ENCODE measurements at places on chromosomes 11 and 22.

GRCh38 chr11:34770111-34770510 is 146.1 kb downstream of the APIP start:
- DNase-seq = no peak

DNA sequence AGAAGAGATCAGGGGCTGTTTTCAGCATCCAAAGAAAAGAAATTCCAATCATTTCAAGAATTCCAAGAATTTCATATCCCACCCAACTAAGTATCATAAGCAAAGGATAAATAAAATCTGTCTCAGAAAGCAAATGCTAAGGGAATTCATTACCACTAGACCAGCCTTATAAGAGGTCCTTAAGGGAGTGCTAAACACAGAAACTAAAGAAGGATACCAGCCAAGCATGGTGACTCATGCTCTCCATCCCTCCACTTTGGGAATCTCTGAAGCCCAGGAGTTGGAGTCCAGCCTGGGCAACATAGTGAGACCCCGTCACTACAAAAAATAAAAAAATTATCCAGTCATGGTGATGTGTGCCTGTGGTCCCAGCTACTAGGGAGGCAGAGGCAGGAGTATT is 17.8 kb downstream of the FADD start:
- DNase-seq = no peak

- DNase-seq = no peak
Observed at GRCh38 chr11:100923555-100923954, 206.1 kb downstream of the PGR start.

GRCh38 chr11:67420646-67421429 is 5.4 kb downstream of the CARNS1 start:
- peak; percentile 93 for DNase-seq

GRCh38 chr22:26656891-26657851 is at the start of gene MIAT:
Gene MIAT, plus strand, starts transcription at chr22:26657588.
- DNase-seq = no peak

DNA sequence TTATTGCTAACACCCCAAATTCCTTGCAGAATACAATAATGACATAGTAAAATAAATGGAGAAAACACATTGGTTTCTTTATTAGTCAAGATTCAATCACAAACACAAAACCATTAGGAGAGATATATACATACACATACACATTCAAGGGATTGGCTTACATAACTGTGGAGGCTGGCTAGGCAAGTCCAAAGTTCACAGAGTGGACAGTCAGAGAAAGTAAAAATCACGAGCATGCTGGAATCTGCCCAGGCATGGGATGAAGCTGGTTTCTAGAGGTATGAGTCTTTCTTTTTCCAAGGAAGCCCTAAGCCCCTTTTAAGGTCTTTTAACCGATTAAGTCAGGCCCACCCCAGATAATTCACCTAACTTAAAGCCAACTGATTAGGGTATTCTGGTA is 13.6 kb upstream of the OR56B1 start:
- DNase-seq = no peak

DNA sequence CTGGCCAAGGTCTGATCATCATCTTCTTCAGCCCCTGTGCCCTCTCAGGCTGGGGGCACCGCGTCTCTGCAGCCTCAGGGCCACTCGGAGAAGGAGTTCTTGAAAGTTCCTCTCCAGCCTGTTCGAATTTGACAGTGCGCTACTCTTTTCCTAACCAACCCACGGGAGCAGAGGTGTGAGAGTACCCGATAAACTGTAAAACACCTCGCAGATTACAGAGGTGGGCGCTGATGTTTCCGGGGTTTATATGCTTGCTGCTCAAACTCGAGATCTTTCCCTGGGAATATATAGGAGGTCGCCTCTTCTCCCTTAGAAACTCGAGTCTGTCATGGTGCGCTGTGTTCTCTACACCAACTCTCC is 515 bp downstream of the CTR9 start:
- DNase-seq = peak; percentile 23

- DNase-seq = no peak
Observed at GRCh38 chr22:24474649-24475255, 20.4 kb upstream of the UPB1 start.

DNA sequence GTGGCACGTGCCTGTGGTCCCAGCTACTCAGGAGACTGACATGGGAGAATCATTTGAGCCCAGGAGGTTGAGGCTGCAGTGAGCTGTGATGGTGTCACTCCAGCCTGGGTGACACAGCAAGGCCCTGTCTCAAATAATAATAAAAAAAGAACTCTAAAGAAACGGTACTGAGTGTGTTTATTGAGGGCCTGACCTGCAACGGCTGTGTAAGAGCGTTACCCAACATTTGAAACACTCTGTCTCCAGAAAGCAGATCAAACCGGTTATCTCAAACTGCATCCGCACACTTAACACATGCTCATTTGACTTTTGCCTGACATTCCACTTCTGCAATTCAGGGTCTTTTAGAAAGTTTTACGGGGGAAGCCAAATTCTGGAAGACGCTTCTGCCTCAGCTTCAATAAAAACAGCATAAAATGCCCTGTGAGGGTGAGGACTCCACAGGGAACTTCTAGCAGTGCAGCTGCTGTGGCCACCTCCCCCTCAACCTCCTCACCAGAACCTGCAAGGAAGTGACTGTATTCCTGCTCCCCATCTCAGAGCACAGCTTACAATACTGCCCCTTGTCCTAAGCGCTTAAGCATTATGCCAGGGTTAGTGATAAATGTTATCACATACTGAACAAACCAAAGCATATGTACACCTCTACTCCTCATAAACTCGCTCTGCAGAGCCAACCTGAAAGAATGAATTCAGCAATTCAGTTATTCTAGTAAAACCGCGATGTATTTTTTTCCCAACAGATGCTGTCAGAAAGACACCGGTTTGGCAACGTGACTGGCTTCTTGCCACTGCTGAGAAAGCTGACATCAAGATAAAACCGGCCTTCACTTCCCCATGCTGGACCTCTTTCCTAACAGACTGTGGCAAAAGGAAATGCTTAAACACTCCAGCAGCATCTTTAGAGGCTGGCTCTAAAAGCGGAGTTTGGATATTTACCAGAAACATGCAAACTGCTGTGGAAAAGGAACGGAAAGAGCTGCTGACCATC is 52.2 kb downstream of the PRDM10 start:
- peak; percentile 88 for DNase-seq

DNA sequence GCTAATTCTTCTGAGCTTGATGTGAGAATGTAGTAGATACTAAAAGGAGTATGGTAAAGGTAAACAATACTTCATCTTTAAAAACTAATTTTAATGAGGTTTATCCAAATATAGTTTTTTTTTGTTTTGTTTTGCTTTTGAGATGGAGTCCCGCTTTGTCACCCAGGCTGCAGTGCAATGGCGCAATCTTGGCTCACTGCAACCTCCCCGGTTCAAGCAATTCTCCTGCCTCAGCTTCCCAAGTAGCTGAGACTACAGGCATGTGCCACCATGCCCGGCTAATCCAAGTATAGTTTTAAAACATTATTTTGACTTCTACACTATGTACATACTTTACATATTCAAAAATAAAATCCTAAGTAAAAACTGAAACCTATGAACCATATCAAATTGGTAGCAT is 4.1 kb downstream of the ZBTB44 start:
- no peak for DNase-seq

- no peak for DNase-seq
Observed at GRCh38 chr22:22931557-22932270, 44.1 kb downstream of the IGLL5 start.

GRCh38 chr22:33919391-33920196 is 682 bp downstream of the LARGE1 start:
- no peak for DNase-seq

DNA sequence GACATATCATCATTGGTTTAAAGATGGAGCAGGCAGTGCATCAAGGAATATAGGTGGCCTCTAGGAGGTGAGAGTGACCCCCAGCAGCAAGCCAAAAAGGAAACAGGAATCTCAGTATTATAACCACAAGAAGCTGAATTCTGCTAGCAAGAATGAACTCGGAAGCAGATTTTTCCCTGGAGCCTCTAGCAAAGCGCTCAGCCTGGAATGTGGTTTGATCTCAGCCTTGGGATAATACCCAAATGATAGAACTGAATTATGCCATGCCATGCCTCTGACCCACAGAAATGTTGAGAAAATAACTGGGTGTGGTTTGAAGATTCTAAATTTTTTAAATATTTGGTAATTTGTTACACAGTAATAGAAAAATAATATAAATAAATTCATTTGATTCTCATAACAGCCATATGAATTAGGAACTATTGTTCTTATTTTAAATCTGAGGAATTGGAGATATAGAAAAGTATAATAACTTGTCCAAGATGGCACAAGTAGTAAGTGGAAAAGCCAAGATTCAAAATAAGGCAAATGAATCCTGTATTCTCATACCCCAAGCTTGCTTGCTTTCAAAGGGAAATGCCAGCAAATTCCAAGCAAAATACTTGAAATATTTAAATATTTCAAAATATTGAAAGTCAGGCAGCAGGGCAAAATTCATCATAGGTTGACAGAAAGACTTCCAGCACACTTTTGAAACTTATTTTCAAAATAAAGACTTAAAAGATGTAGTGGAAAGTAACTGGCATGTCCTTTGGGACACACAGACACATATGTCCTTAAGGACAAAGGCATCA is 567.4 kb downstream of the KCNA4 start:
- no peak for DNase-seq

GRCh38 chr11:12472401-12473005 is 95.1 kb downstream of the PARVA start:
- no peak for DNase-seq

DNA sequence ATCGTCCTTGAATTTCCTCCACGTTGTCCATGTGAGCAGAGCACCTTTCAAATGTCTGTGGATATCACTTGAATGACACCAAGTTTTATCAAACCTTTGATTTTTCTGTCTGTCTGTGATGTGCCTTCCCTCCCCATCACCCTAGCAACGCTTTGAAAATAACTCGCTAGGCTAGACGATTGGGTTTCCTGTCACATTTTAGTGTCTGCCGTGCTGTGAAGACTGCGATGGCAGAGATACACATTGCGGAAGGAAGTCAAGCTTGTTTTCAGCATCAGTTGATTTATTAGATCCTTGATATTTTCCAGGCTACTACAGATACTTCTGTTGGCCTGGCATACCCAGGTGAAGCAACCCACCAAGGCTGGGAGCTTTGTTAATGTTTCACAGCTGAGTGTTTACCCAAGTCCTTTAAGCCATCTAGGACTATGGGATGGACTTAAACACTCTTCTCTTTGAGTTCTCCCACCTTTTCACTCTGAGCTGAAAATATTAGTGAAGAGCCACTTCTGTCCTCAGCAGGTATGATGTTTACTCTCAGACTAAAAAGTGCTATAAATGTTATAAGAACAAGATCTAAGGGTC is 93.6 kb upstream of the CD44 start:
- no peak for DNase-seq

GRCh38 chr22:50282361-50283155 is 12.4 kb upstream of the MAPK11 start:
- DNase-seq = no peak

DNA sequence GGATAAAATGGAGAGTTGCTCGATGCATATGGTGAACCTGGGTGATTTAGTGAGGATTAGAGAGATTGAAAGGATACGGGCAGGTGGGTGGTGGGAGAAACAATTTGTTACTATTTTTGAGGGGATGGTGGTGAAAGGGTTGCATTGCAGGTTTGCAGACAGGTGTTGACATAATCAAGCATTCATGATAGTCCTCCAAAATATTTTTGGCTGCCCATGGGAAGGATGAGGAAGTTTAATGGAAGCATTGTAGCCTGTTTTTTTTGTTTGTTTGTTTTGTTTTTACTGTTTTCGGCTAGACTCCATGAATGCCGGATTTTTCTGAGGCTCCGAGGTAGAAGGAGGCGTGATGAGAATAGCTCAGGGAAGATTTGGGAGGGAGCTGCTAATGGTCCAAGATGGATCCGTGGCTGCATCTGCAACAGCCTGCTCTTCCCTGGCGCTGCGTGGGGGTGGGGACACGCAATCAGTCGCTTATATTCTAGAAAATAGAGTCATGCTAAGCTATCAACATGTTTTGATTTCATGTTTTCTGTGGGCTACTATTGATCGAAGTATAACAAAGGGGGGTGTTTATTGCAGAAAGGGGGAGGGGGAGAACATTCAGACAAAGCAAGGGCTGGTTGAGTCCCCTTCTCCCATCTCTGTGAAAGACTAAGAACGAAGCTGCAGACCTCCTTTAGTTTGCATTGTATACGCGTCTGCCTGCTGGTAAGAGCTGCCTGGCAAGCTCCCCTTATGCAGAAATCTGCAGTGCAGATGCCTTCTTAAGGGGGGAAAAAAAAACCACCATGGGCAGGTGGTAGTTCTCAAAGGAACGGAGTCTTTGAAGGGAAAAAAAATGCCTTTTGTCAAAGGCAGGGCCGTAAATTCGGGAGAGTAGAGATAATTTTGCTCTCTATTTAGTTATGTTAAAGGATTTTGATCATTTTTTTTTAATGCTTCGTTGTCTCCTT is 1.0 kb downstream of the RTN3 start:
- DNase-seq = peak; percentile 44

- DNase-seq = no peak
Observed at GRCh38 chr11:130642994-130643393, 194.5 kb downstream of the ADAMTS15 start.

DNA sequence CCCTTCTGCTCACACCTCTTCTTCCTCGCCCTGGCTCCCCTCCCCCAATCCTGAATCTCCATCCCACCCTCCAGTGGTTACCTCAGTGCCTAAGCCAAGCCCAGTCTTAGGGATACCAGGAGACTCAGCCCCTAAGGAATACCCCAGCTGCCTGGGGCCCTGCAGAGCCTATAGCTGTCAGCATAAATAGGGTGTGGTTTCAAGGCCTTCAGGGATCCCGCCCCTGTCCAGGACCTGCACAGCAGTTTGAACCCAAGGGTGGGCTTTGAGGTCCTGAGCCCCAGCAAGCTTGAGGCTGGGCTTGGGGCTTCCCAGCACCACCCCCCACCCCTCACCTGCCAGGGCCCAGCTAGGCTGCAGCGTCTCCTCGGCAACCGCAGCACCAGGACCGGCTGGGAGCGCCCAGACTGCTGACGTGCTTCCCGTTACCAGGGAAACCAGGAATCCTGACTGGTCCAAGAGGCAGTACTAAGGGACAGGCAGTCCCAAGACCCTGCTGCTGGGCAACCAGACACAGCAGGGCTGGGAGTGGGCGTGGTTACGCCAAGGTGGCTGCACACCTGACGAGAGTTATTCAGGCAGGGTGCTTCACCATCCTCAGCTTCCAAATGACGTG is 13.7 kb downstream of the APBB1 start:
- DNase-seq = no peak

DNA sequence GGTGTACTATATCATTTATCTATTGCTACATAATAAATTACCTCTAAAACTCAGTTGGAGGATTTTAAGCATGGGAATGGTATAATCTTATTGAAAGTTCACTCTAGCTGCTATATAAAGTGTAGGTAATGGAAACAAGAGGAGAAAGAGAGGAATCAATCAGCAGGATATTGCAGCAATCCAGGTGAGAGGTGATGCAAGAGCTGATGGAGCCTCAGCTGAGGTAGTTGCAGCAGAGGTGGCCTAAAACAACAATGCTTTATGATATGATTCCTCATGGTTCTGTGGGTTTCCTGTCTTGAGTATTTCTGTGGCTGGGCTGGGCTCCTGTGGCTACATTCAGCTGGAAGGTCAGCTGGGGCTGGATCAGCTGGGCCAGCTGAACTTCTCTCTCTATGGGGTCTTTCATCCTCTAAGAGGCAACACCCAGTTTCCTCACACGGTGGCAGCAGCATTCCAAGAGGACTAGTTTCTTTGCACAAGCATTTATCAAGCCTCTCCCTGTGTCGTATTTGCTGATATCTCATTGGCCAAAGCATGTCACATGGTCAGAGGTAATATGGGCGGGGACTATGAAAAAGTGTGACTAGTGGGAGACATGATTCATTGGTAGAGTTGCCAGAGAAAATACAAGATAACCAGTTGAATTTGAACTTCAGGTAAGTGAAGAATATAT is 135.4 kb upstream of the LARGE1 start:
- DNase-seq = no peak
